ENCODE measurements at places on chromosomes 3 and 15.

DNA sequence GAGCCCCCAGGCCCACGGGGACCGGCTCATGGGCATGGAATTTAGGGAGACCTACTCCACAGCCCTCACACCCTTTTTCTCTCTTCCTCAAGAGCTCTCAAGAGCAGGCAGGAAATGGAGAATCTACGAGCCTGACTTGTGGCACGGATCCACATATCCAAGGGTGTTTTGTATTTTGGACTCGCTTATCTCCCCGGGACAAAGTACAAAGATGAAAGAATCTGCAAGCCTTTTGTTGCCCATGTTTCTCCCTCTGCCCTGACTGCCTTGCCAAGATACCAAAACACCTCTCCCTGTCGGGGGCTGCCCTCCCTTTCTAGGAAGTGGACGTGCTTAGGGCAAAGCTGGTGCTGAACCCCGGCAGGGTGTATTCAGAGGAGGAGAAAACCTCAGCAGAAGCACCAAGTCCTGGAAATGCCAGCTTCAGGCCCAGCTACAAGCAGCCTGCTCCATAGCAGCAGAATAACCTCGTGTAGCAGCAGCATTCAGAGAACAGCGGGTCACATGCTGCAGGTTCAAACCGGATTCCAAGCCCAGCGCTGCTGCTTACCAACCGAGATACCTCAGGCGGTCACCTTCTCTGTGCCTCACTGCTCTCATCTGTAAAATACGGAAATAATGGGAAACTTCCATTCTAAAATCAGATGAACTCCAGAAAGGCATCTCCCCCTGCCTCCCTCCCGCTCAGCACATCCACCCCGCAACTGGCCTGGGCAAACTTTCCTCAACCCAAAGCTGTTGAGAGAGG, 35.2 kb downstream of the DNASE1L3 start:
- peak; percentile 47 for DNase-seq

DNA sequence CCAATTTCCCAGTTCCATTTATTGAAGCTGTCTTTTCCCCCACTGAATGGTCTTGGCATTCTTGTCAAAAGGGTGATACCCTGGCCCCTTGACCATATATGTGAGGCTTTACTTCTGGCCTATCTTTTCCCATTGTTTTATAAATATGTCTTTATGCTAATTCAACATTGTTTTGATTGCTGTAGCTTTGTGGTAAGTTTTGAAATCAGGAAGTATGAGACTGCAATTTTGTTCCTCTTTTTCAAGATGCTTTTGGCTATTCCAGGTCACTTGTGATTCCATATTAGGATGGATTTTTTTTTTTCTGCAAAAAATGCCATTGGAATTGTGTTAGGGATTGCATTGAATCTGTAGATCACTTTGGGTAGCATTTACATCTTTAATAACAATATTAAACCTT, 141.2 kb upstream of the MANF start:
- DNase-seq, result no peak

GRCh38 chr15:85651548-85651947, 143.2 kb downstream of the KLHL25 start:
- no peak for DNase-seq

DNA sequence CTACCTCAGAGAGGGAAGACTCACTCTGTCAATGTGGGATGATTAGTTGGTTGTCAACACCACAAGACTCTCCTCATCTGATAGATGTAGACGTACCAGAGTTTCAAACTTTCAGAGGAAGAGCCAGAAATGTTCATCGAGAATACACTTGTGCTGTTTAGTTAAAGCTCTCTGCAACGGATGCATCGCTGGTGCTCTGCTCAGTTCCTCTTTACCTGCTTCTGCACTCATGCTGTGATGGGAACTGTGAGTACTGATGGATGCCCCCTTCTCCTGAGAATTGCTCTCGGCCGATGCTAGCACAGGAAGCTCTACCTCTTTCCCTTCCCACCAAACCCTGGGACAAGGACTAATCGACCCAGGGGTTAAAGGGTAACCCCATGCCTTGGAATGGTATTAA, 51.8 kb upstream of the CCDC54 start:
- no peak for DNase-seq

- no peak for DNase-seq
These were observed 22.9 kb downstream of the ADAMTS17 start for GRCh38 chr15:100318880-100319279.

DNA sequence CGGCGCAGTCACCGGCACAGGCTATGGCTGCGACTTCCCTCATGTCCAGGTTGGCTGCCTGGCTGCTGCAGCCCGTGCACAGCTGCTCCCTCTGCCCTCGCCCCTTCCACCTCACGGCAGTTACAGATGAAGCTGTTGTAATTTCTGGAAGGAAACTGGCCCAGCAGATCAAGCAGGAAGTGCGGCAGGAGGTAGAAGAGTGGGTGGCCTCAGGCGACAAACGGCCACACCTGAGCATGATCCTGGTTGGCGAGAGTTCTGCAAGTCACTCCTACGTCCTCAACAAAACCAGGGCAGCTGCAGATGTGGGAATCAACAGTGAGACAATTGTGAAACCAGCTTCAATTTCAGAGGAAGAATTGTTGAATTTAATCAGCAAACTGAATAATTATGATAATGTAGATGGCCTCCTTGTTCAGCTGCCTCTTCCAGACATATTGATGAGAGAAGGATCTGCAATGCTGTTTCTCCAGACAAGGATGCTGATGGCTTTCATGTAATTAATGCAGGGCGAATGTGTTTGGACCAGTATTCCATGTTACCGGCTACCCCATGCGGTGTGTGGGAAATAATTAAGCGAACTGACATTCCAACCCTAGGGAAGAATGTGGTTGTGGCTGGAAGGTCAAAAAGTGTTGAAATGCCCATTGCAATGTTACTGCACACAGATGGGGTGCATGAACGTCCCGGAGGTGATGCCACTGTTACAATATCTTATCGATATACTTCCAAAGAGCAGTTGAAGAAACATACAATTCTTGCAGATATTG, 13.2 kb upstream of the GNB4 start:
- no peak for DNase-seq

DNA sequence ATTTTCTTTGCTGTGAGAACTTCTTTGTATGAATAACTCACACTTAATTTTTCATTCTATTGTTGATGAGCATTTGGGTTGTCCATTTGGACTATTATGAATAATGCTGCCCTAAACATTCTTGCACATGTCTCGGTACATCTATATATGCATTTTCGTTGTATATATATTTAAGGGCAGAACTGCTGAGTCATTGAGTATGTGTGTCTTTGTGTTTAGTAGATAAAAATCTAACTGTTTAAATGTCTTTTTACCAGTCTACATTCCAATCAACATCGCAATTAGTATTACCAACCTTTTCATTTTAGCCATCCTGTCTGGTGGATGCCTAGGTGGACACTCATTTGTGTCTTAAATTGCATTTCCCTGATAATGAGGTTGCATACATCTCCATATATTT, 144.4 kb downstream of the UACA start:
- DNase-seq, result no peak

GRCh38 chr3:39407259-39407629, 724 bp downstream of the RPSA start:
- no peak for DNase-seq

DNA sequence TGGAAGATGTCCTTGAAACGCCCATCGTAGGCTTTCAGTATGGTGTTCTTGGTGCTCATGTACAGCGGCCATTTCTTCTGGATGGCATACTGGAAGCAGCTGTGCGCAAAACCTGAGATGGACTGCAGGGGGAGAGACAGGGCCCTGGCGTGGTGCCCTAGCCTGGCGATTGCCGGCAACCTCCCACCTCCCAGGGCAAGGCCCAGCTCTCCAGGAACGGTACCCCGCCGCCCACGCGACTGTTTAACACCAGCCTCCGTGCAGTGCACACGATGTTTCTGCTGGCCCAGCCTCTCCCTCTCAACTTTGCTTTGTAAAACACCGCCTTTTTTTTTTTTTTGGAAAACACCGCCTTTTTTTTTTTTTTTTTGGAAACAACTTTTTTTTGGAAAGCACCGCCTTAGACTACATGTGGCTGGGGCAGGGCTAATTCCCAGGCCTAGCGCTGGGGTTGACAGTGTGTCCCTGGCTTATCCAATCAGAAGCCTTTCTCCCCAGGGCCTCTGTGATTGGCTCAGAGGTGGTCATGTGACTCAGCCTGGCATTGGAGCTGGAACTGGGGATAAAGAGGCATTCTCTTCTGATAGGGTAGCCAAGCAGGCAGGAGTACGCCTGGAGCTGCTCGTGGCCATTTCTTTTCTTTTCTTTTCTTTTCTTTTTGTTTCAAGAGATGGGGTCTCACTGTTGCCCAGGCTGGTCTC, 14.7 kb downstream of the IDH2 start:
- peak; percentile 31 for DNase-seq

DNA sequence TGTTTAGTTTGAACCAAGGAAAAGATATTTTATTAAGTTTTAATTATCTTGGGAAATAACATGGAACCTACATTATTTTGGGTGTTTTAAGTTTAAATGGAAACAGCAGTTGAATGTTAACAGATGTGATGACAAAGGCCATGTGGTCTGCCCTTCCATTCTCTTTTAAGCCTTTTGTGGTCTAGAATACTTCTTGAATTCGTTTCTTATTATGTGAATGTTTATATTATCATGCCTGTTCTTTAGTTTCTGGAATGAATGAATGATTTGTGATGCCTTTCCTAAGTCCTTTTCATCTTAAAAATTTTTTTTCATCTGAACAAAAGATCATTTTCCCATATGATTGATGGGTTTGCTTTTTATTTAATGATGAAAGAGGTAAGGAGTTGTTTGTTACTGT, 44.6 kb downstream of the SNRK start:
- DNase-seq, result peak; percentile 17

DNA sequence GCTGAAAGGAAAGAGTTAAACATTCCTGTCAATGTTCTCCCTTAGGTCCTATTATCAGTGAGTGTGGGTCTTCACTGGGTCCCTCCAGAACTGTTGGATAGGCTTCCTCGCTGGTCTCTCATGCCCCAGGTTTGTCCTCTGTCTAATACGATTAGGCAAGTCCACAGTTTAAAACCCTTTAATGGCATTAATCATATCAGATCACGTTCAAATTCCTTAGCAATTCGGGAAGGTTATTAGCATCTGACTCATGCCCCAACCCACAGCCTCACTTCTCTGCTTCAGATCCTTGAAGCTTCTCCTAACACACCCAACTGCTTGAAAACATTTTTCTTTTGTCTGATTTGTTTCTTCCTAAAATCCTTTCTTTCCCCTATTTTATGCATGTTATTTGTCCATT, 224.3 kb upstream of the ATP10A start:
- peak; percentile 92 for DNase-seq

DNA sequence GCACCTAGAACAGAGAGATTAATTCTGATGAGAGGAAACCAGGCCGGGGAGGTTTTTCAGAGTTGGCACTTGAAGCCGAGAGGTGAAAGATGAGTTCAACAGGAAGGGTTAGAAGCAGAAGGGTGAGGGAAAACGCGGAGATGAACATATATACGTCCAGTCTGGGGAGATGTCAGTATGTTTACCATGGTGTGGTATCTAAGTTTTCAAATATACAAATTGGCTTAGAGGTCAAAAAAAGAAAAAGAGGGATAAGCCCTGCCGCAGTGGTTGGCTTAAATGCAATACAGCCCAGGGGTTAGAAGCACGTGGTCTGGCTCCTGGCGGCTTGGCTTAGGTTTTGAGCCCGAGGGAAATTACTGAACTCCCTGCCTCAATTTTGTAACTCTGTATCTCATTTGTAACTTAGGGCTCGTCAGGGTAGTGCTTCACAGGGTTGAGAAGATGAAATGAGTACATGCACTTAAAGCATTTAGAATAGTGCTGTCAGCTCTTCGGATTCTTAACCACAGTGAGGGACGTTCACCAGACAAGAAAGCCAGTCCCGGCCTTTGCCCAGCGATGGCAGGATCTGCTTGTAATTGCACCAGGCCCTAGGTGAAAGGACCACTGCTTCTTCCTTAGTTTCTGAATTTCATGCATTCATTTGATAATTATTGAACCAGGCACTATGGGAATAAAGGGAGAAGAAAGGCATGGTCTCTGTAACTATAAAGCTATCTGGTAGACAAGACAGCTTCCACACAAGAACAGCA, 6.4 kb downstream of the HES1 start:
- peak; percentile 30 for DNase-seq

- peak; percentile 40 for DNase-seq
These were observed 2.0 kb downstream of the TMEM158 start for GRCh38 chr3:45223889-45224727.

GRCh38 chr3:109597444-109597843, 260.1 kb upstream of the DPPA4 start:
- DNase-seq, result no peak

GRCh38 chr3:124033360-124034015, 41.6 kb upstream of the ROPN1 start:
- DNase-seq, result peak; percentile 21

- DNase-seq, result no peak
These were observed 16.2 kb upstream of the CCR9 start for GRCh38 chr3:45870099-45870498.

DNA sequence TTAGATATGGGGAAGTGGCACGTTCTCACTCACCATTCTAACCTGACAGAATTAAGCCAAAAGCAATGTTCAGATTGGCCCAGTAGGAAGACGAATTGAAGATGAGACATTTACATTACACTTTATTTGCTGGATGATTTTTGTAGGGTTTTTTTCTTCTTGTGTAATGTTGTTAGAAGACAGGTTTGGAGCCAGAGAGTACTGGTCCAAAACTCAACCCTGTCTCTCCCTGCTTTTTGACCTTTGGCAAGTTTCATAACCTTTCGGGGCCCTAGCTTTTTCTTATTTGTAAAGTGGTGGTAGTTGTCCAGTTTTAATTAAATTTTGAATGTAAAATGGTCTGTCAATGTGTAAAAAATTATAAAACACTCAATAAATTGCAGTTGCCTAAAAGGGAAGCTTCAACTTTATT, 29.5 kb downstream of the PDE8A start:
- no peak for DNase-seq

- no peak for DNase-seq
These were observed 6.1 kb downstream of the ANP32A start for GRCh38 chr15:68814596-68814995.

GRCh38 chr3:15630646-15631350, 29.3 kb downstream of the BTD start:
- peak; percentile 94 for DNase-seq

GRCh38 chr3:78604341-78604740, 1163.5 kb downstream of the ROBO1 start:
- DNase-seq, result peak; percentile 82

DNA sequence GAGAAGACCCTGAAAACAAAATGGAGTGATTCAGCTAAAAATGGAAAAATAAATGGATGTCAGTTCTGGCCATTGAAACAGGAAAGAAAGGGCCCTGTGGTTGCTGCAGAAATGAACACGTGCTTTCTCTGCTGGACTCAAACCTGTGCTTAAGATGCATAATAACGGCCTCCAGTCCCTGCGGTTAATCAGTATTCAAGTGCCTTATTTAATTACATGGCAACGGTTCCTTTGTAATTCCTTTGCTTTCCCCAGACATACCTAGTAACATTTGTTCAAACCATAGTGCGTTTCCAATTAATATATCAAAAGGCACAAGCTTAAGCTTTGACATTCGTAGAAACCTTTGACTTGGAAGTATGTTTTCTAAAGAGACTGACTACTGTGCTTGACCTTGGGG, 428.3 kb downstream of the GABRG3 start:
- DNase-seq, result no peak

DNA sequence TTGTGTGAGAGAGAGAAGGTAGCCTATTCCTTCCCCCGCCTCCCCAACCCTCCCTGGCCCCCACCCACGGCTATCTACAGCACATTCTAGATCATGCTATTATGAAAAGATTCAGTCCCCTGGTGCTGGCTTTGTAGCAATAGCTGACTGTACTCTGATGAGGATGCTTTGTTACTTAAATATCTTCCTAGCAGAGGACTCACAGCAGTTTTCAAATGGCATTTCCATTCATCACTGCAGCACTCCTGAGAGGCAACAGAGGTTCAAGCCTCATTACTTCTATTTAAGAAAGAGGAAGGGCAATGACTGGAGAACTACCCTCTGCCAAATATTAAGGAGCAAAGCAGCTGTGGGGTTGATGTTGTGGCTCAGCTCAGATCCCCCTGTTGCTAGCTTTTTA, 61.0 kb downstream of the LRRN1 start:
- no peak for DNase-seq

Measured in fibroblast of skin of right biceps (primary cell).